NCI-H187 (cell line): ENCODE measurements at places on chromosomes 5 and 9.

DNA sequence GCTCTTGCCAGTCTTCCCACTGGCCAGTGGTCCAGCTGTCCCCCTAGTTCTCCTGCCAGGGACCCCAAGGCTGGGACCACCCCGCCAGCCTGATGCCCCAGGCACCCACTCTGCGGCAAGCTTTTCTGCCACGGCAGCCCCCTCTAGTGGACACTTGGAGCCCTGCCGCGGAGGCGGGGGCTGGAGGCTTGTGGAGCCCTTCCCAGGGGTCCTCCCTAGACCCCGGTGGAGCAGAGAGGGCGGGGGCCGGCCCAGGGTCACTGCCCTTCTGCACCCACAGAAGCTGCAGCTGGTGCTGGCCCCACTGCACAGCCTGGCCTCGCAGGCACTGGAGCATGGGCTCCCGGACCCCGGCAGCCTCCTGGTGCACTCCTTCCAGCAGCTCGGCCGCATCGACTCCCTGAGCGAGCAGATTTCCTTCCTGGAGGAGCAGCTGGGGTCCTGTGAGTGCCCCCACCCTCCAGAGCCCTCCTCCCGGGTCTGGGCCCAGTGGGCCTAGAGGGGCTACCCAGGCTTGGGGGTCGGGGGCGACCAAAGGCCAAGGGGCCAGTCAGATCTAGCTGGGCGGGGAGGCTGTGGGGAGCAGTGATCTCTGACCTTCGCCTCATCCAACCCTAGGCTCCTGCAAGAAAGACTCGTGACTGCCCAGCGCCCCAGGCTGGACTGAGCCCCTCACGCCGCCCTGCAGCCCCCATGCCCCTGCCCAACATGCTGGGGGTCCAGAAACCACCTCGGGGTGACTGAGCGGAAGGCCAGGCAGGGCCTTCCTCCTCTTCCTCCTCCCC is 9.1 kb downstream of the EGFL7 start:
- no peak for DNase-seq

GRCh38 chr9:85040146-85040545 is 370.6 kb downstream of the NTRK2 start:
- DNase-seq: no peak

GRCh38 chr5:68370196-68370595 is 154.6 kb downstream of the PIK3R1 start:
- no peak for DNase-seq

DNA sequence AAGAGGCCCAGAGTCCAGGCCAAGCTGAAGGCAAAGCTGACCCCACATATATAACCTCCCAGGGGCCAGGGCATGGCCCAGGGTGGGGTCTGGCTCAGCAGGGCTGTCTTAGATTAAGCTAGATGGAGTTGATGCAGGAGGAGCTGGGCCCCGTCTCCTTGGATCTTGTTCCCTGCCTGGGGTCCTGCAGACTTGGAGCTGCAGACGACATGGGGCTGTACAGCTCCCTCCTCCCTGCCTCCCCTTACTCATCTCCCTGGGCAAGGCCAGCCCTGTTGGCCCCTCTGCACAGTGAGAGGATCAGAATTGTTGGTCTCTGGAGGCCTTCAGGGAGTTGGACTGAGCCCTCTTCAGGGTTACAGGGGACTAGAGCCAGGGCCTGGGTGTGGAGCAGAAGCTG is 134.9 kb downstream of the RGS3 start:
- no peak for DNase-seq

DNA sequence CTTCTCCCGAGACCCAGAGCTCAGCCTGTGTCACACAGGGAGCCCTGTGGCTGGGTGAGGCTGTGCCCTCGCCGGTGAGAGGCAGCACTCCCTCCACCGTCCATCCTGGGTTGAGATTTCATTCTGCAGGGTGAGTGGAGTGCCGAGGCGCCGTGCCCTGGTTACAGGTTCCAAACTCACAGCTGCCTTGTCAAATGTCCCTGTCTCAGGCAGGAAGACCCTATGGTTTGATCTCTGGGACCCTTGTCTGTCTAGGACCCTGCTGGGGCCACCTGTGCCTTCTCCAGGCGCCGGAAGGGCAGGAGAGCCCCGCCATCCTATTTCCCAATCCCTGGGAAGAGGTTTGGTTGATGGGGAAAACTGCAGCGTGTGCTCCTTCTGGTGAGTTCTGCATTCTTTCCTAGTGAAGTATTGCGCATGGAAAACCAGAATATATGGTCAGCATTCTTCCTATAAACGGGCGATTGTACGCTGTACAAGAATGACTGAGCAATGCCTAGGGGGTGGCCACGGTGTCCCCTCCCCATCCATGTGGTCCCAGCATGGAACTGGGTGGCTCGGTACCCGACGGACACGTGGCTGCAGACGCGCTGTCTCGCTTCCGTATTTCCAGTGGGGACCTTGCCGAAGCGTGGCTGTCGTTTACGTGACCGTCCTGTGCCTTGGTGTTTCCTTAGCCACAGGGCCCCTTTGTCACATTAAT is 95.9 kb upstream of the COL5A1 start:
- no peak for DNase-seq

GRCh38 chr9:125460883-125461635 is 199.4 kb downstream of the GAPVD1 start:
- DNase-seq: peak; percentile 15

- no peak for DNase-seq
Observed at GRCh38 chr5:138139781-138140090, 508 bp upstream of the NME5 start.
